Effector memory CD4-positive, alpha-beta T cell (primary cell): ENCODE measurements at places on chromosomes 5 and 9.
A peak's percentile ranks its signal among the peaks of the same experiment; 100 is the strongest.

- H3K36me3 ChIP-seq = no peaks in the 10 kb centered on the region
- H3K4me3 ChIP-seq = no peak overlapping the region
- no peak overlapping the region for H3K27ac ChIP-seq
- DNase-seq = no peak
Measured at GRCh38 chr9:88976890-88977257, 14.4 kb upstream of the S1PR3 start.

GRCh38 chr5:6446042-6446441 is 2.6 kb upstream of the UBE2QL1 start:
- H3K27me3 ChIP-seq = peaks cover 8% of the 10 kb centered on the region
- no peaks in the 10 kb centered on the region for H3K36me3 ChIP-seq
- no peak overlapping the region for H3K27ac ChIP-seq

GRCh38 chr5:148864113-148864841 is 37.9 kb downstream of the ADRB2 start:
- H3K4me1 ChIP-seq = no peaks in the 10 kb centered on the region
- no peaks in the 10 kb centered on the region for H3K27me3 ChIP-seq
- no peaks in the 10 kb centered on the region for H3K36me3 ChIP-seq
- no peak overlapping the region for H3K27ac ChIP-seq
- DNase-seq = no peak
- no peak overlapping the region for H3K4me3 ChIP-seq

GRCh38 chr5:123147128-123147715 is 58.2 kb downstream of the PRDM6 start:
- no peak overlapping the region for H3K4me3 ChIP-seq
- H3K27me3 ChIP-seq = no peaks in the 10 kb centered on the region
- no peaks in the 10 kb centered on the region for H3K36me3 ChIP-seq
- H3K27ac ChIP-seq = no peak overlapping the region
- no peaks in the 10 kb centered on the region for H3K4me1 ChIP-seq
- no peak for DNase-seq

DNA sequence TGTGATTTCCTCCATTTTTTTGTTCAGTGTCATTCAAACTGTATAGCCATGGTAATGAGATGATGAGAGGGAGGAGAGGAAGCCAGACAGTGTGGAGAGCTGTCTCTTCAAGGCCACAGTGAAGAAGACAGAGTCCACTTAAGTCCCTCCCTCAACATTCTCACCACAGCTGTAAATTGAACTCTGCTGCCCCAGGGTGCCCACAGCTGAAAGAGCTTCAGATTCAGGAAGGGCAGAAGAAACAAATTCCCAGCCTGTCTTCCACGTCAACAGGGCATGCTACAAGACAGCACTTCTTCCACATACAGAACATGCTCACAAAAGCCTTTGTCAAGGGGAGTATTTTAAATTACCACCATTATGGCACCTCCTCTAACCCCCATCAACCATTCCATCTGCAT is 100.4 kb downstream of the KLHL3 start:
- no peak for DNase-seq
- no peaks in the 10 kb centered on the region for H3K4me1 ChIP-seq
- no peak overlapping the region for H3K27ac ChIP-seq
- H3K4me3 ChIP-seq = no peak overlapping the region
- peaks cover 10% of the 10 kb centered on the region for H3K36me3 ChIP-seq
- H3K27me3 ChIP-seq = no peaks in the 10 kb centered on the region

GRCh38 chr9:137891588-137892423 is 14.2 kb downstream of the CACNA1B start:
- DNase-seq = no peak
- no peak overlapping the region for H3K27ac ChIP-seq
- H3K4me1 ChIP-seq = no peaks in the 10 kb centered on the region
- H3K36me3 ChIP-seq = no peaks in the 10 kb centered on the region
- H3K27me3 ChIP-seq = no peaks in the 10 kb centered on the region

GRCh38 chr5:67747096-67747495 is 468.5 kb upstream of the PIK3R1 start:
- H3K4me1 ChIP-seq = no peaks in the 10 kb centered on the region
- DNase-seq = no peak
- no peaks in the 10 kb centered on the region for H3K27me3 ChIP-seq
- no peak overlapping the region for H3K27ac ChIP-seq

DNA sequence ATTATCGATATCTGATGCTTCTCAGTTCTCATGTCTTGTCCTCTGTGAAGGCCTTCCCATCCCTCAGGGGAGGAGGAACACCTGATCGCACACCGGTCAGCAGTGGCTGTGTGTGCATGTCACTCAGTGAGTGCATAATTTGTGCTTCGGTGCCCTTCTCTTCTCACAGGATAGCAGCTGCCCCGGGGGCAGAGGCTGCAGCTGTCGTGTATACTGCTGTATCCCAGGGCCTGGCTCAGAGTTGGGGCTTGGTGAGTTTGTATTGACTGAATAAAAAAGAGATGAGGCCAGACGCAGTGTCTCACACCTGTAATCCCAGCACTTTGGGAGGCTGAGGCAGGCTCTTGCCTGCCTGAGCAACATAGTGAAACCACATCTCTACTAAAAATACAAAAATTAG is 49.7 kb upstream of the NCS1 start:
- H3K4me3 ChIP-seq = no peak overlapping the region
- no peak for DNase-seq
- no peak overlapping the region for H3K27ac ChIP-seq
- H3K4me1 ChIP-seq = peaks cover 12% of the 10 kb centered on the region

DNA sequence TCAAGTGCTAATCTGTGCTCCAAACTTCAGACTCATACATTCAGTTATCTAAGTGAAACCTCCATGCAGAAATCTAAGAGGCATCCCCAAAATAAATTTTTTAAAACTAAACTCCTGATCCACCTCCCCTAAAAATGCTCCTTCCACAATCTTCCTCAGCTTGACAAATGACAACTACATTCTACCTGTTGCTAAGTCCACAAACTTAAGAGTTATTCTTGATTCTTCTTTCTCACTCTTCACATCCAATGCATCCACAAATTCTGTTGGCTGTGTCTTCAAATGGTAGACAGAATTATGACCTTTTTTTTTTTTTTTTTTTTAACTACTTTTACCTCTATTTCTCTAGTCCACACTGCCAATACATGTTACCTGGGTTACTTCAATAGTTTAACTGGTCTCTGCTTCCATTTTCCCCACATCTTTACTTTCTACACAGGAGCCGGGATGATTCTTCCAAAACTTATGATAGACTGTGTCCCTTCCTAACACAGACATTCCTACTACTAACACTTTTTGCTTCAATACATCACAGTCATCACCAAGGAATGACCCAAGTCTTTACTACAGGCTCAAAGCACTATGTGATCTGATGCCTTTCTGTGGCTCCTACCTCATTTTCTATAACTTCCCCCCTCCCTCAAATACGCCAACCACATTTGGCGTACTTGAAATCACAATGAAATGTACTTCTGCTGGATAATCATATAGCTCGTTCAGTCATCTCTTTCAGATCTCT is 143.6 kb downstream of the PDE4D start:
- H3K4me1 ChIP-seq = no peaks in the 10 kb centered on the region
- H3K36me3 ChIP-seq = no peaks in the 10 kb centered on the region
- no peak overlapping the region for H3K4me3 ChIP-seq
- DNase-seq = no peak
- no peaks in the 10 kb centered on the region for H3K27me3 ChIP-seq
- no peak overlapping the region for H3K27ac ChIP-seq

DNA sequence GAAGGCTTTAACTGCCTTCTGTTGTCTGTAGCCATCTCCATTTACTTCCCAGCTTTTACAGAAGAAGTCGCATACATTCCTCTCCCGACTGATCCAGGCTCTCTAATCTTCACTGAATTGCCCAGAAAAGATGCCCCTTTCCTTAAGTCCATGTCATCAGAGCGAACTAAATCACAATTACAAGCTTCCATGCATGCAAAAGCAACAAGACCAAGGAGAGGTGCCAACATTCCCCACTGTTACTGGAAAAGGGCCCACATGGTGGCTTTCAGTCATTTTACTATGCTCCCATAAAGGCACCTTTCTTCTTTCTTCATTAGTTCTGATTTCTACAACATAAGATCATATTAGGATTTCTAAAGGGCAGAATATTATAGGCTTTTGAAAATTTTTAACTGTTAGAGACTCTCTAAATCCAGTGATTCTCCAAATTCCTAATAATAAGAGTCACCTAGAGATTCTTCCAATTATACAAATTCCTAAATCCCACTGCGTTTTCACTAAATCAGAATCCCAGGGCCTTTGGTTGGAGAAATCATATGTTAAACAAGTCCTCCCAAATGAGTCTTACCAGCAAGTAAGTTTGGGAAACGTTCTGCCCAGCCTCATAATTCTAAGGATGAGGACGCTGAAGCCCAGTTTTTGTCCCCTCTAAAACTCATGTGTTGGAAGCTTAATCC is 17.0 kb upstream of the ZFR start:
- H3K27me3 ChIP-seq = no peaks in the 10 kb centered on the region
- no peak for DNase-seq
- no peaks in the 10 kb centered on the region for H3K4me1 ChIP-seq
- H3K4me3 ChIP-seq = no peak overlapping the region
- no peaks in the 10 kb centered on the region for H3K36me3 ChIP-seq
- H3K27ac ChIP-seq = no peak overlapping the region

GRCh38 chr9:116391306-116391900 is 237.8 kb downstream of the PAPPA start:
- no peaks in the 10 kb centered on the region for H3K27me3 ChIP-seq
- no peak for DNase-seq
- no peaks in the 10 kb centered on the region for H3K4me1 ChIP-seq
- H3K4me3 ChIP-seq = no peak overlapping the region
- H3K36me3 ChIP-seq = no peaks in the 10 kb centered on the region

DNA sequence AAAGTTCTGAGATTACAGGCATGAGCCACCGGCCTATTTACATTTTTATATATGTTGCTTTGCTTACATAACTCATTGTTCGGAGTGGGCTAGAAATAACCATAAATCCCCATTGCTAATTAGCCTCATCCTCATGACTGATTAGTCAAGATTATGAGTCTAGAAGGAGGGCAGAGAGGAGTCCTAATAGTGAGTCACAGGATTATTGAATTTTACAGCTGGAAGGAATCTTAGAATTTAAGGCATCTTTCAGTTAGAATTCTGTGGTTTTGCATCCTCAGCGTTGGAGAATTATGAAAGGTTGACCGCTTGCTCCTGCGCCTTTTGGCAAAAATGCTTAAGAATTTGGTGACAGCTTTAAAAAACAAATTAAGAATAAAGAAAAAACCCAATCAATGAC is 2.6 kb upstream of the PBX3 start:
- no peaks in the 10 kb centered on the region for H3K27me3 ChIP-seq
- no peak overlapping the region for H3K4me3 ChIP-seq
- no peak for DNase-seq
- no peaks in the 10 kb centered on the region for H3K36me3 ChIP-seq
- peaks cover 4% of the 10 kb centered on the region for H3K4me1 ChIP-seq

DNA sequence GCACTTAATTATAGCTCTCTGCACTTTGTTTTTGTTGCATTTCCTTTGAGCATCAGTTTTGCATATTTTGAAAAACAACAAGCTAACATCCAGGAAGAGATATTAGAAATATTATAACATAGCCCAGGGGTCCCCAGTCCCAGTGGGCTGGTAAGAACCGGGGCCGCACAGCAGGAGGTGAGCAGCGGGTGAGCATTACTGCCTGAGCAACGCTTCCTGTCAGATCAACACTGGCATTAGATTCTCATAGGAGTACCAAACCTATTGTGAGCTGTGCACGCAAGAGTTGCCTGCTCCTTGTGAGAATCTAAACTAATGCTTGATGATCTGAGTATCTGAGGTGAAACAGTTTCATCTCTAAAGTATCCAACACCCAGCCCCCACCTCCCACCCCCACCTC is 675.9 kb upstream of the ZNF608 start:
- no peak overlapping the region for H3K27ac ChIP-seq
- H3K4me1 ChIP-seq = no peaks in the 10 kb centered on the region
- H3K27me3 ChIP-seq = no peaks in the 10 kb centered on the region
- no peak overlapping the region for H3K4me3 ChIP-seq
- no peaks in the 10 kb centered on the region for H3K36me3 ChIP-seq

DNA sequence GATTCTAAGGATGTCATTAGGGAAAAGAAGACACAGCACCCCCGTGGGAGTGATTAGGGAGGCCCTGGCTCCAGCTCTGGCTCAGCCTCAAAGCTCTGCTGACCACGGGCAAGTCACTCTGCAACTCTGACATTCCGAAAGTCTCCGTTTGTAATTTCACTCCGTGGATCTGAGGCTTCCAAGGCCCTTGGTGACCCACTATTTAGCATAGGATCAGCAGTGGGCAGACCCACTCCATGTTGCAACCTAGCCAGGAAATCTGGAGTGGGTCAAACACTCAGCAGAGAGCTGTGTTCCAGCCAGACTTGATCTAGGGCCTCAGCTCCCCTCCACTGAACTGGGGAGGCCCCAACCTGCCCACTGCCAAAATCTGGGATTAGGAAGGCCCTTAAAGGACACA is 11.8 kb downstream of the PHF19 start:
- peaks cover 67% of the 10 kb centered on the region for H3K36me3 ChIP-seq
- no peak for DNase-seq
- H3K27ac ChIP-seq = no peak overlapping the region
- no peaks in the 10 kb centered on the region for H3K27me3 ChIP-seq

- no peak overlapping the region for H3K27ac ChIP-seq
- no peak overlapping the region for H3K4me3 ChIP-seq
- no peaks in the 10 kb centered on the region for H3K4me1 ChIP-seq
- H3K27me3 ChIP-seq = no peaks in the 10 kb centered on the region
- DNase-seq = no peak
- H3K36me3 ChIP-seq = no peaks in the 10 kb centered on the region
Measured at GRCh38 chr9:101365181-101365580, 19.6 kb downstream of the BAAT start.

DNA sequence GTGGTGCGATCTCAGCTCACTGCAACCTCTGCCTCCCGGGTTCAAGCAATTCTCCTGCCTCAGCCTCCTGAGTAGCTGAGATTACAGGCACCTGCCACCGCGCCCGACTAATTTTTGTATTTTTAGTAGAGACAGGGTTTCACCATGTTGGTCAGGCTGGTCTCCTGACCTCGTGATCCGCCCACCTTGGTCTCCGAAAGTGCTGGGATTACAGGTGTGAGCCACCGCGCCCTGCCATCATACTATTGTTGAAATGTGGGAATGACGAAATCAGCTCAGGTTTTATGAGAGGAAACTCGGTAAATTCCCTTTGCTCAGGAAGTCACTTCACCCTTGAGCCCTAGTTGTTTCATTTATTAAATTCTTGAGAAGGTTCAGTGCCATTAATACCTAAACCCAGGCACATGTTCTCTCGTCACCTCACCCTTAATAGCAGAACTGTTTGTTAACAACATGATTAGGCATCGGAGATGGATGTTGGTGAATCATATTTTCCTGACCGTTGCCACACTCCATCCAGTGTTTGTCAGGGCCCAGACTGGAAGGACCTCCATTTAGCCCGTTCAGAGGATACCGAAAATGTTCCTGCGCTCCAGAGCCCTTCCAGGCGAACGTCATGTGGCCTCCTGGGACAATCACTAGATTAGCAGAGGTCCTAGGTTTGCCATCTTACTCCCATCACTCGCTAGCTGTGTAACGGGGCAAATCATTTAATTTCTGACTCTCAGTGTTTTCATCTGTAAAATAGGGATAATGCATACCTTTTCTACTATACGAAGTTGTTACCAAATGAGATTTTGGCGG is 20.0 kb upstream of the CREBRF start:
- peaks cover 28% of the 10 kb centered on the region for H3K4me1 ChIP-seq
- H3K4me3 ChIP-seq = peak overlapping the region; percentile 41
- H3K36me3 ChIP-seq = no peaks in the 10 kb centered on the region
- H3K27ac ChIP-seq = peak overlapping the region; percentile 63
- H3K27me3 ChIP-seq = no peaks in the 10 kb centered on the region
